LHCN-M2 (cell line): ENCODE measurements at places on chromosomes 3 and 15. TPM values are rescaled to one million over a fixed set of nuclear protein-coding genes. Genes with fewer than 3 reads are reported as not detected.

DNA sequence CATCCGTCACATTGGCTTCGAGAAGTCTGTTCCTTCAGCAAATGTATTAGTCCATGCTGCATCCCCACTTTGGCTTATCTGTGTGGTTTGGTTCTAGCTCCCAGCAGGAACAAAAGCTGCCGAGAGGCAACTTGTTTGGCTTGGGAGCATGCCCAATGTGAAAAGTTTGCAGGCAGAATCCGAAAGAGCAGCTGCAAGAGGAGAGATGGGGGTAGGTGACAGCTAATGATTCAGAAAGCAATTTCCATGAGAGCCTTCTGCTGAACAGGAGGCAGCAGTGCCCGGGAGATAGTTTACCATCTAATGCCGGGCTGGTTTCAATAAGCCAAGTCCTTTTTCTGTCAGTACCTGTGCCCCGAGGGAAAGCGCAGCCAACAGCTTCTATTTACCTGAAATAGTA lies 60.2 kb downstream of the GRM7 start:
- no peak for DNase-seq

- no peak for DNase-seq
Observed at GRCh38 chr15:93382200-93382820, 293.3 kb upstream of the RGMA start.

- peak; percentile 94 for DNase-seq
Observed at GRCh38 chr3:130601442-130601971, 84.5 kb downstream of the COL6A6 start.

- DNase-seq: no peak
Observed at GRCh38 chr3:178947738-178948137, 123.9 kb downstream of the ZMAT3 start.

DNA sequence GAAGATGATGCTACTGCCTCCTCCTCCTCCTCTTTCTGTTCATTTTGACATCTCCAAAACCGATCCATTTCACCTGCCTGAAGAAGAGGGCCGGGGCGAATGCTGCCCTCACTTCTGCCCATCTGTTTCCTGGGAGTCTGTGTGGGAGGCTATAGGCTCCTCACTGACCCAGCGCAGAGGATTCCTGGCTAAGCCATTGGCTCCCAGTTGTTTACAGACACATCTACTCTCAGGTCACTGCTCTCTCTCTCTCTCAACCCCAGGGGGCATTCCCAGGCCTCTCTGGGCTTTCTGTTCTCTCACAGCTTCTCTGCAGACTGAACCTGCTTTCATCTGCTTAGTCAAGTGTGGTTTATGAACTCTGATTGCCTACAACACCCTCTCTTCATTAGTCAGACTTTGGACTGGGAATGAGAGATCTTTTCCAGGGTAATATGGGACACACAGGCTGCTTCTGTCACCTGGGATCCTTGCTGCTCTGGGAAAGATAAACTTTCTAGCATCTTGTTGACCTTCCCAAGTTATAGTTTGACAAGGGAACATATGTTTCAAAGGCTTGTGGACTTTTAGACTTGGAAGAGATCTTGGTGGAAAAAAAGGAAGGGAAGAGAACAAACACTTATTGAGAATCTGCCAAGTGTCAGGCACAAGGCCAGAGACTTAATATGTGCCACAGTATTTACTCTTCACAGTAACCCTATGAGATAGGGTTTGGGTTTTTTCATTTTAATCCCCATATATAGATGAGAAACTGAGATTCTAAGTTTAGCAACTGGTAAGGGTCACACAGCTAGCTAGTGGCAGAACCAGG lies 30.2 kb upstream of the USP3 start:
- DNase-seq: peak; percentile 83

- DNase-seq: peak; percentile 31
Observed at GRCh38 chr3:41350441-41350840, 151.1 kb downstream of the CTNNB1 start.

- no peak for DNase-seq
Observed at GRCh38 chr3:69235882-69236281, 113.5 kb upstream of the LMOD3 start.

GRCh38 chr3:20511863-20512505 lies 326.0 kb upstream of the SGO1 start:
- peak; percentile 59 for DNase-seq

DNA sequence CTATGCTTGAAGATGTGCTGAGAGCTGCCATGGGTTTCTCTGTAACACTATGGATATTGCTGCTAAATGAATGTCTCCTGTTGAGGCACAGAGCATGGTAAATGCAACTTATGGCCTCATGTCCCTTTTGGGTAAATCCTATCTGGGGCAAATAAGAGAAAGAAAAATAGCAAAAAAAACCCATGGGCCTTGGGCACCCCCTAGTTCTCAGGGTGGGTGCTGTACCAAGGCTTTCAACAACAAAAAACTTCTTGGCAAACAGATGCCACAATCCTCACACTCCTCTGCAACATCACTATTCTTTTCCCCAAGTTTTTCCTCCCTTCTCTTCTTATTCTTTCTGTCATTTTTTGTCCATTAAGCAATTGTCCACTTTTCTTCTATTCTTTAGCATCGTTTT lies 340.1 kb upstream of the ROBO2 start:
- DNase-seq: no peak

DNA sequence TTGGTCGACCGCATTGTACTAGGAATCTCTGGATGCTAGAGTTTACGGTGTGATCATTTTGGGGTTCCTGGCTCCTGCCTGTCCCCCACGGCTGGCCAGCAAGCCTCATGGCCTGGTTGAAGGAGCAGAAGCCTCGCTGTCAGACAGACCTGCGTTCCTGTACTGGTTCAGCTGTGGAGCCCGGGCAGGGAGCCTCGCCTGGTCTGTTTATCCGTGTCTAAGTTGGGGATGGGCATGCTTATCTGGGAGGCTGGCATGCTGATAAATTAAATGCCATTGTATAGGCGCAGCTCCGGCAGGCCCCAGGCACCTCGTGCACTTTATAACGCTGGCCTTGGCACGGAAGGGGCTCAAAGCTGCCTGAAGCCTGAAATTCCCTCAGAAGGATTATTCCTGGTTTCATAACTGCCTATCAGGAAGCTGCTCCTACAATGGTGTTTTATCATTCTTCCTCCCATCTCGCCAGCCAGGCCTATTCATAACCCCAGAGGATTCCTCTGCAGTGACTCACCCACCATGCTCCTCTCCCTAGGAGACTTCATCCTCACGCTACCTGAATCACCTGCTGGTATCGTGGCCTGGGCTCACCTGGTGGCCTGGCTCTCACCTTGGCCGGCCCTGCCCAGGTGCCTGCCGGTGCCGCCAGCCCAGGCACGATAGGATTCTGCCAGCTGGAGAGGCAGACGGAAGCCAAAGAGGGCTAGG lies 110.9 kb downstream of the ASB7 start:
- DNase-seq: peak; percentile 83

DNA sequence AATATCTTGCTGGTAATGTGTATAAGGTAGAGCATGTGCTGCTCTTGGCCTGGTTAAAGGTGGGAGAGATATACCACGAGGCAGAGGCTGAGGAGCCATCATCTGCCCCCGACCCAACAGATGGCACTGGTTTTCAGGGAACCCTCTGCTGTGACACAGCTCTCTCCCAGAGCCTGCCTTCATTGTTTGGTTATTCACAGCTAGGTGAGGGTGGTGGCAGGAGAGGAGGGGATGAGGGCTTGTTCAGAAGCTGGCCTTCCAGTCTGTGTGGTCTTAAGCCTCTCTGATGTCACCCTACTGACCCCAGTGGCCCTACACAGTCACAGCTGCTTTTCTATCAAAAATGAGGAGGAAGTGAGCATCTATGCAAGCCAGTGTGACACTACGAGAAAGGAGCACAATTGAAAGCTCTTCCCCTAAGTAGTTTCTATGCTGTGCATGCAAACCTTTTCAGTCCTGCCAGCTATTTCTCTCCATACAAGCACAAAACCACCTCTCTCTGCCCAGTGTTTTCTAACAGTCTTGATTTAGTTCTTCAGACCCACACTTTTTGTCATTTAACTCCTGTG lies 258.4 kb upstream of the AGTR1 start:
- no peak for DNase-seq

GRCh38 chr15:40343512-40343911 lies 2.8 kb upstream of the CCDC9B start:
- DNase-seq: peak; percentile 74

- DNase-seq: no peak
Observed at GRCh38 chr3:7707187-7707586, 794.4 kb upstream of the LMCD1 start.

GRCh38 chr15:48427960-48428547 lies 96.8 kb downstream of the DUT start:
- peak; percentile 54 for DNase-seq

DNA sequence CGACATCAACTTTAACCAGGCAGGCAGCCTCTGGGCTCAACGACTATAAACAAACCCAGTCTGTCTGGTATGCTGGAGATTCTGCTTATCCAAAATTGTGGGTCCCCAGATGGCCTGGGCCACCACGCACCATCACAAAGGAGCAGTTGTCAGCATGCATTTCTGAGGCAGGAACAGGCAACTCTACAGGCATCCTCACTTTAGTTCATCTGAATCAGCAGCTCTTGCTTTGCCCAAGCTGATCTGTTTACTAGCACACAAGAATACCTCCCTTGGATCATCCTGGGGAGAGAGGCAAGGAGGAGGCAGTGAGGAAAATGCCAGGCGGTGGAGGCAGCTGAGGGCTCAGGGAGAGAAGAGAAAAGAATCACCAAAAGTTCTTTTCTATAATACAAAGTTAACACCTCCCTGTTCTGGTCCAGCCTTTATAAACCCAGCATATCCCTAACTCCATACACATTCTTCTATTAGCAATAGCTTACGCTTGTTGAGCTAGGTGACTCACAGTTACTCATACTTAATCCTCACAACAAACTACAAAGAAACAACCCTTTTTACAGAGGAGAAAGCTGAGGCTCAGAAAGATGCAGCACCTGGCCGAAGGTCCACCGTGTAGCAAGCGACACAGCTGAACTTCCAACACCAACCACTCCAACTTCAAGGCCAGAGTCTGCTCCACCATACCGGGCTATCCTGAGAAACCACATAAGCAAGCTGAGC lies 33.6 kb downstream of the ZDHHC3 start:
- DNase-seq: peak; percentile 74

DNA sequence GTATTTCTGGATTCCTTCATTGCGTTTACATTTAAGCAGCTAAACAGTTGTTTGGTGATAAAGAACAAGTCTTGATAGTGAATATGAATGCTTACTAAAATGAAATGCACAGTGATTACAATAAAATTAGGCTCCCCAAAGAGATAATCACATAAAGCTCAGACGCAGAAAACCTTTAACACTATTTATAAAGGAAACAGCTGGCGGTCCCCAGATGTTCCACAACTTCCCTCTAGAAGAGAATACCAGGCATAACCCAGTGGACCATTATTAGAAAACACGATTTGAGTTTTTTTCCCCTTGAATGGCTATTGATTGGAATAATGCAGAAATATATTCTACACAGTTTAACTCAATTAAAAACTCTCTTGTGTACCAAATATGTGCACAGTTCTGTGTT lies 573.2 kb downstream of the DIPK2A start:
- no peak for DNase-seq

DNA sequence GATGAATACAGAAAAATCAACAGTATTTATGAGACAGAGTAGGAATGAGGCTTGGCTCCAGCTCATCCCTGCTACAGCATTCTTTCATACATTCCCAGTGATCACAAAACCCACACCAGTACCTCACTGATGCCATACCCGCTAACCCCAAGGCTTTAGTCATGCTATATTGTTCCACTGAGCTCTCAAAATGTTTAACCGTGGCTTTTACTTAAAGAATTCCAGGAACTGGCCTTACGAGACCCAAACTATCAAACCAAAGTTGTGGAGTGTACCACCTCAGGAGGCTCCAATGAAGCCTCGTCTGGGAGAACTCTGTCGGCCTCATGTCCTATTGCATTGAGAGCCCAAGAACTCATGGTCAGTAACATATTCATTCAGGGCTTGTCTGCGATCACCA lies 278.9 kb downstream of the ULK4 start:
- peak; percentile 87 for DNase-seq

GRCh38 chr3:116639641-116640040 lies 69.9 kb upstream of the TUSC7 start:
- no peak for DNase-seq

DNA sequence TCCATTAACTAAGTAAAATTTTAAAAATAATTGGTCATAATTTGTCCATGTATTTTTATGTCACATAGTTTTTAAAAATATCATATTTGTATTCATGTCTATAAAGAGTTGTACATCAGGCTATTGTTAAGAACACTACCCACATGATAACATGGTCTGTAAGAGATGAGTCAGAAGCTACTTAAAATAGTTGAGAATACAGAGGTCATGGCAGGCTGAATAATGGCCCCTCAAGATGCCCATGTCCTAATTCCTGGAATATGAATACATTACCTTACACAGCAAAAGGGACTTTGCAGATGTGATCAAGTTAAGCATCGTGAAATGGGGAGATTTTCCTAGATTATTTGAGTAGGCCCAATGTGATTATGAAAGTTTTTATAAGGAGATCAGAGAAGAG lies 782.9 kb upstream of the GOLIM4 start:
- DNase-seq: peak; percentile 66

DNA sequence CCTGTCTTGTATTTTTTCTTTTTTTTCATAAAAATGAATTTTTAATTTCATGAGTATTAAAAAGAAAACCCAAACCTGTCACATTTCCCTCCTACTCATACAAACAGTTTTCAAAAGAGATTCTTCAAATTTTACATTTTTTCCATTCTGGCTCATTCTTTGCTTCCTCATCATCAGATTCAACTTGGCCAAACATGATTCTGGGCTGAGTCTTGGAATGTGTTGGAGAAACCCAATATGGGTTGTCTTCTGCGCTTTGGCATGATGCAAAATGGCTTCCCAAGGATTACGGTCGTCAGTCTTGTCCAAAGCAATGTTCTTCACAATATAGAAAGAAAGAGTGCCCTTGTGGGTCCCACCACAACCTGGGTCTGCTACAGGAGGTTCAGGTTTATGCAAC lies 12.4 kb upstream of the TM4SF4 start:
- no peak for DNase-seq

- peak; percentile 85 for DNase-seq
Observed at GRCh38 chr15:75693501-75694240, 19.0 kb downstream of the CSPG4 start.

The DNAH1 gene
- total RNA-seq: 0.71 and 2.1 TPM in 2 replicates

The VIPR1 gene
- not detected in 2 replicates for total RNA-seq

The FSIP1 gene
- 0.38 and 1.1 TPM in 2 replicates for total RNA-seq

The FBXW12 gene
- total RNA-seq: not detected in 2 replicates

The PPP1R14D gene
- total RNA-seq: not detected in 2 replicates

The LYZL4 gene
- not detected in 2 replicates for total RNA-seq

The RBPMS2 gene
- total RNA-seq: not detected in 2 replicates

The LIPC gene
- 0.40 and 1.3 TPM in 2 replicates for total RNA-seq

The MESP1 gene
- total RNA-seq: 0.17 TPM in 1 of 2 replicates, not detected in the other

The NR2E3 gene
- total RNA-seq: 0.06 TPM in 1 of 2 replicates, not detected in the other
